ENCODE measurements at places on chromosomes 7 and 10.

- no peak for DNase-seq
Measured at GRCh38 chr10:97059006-97059871, 126.5 kb downstream of the SLIT1 start.

DNA sequence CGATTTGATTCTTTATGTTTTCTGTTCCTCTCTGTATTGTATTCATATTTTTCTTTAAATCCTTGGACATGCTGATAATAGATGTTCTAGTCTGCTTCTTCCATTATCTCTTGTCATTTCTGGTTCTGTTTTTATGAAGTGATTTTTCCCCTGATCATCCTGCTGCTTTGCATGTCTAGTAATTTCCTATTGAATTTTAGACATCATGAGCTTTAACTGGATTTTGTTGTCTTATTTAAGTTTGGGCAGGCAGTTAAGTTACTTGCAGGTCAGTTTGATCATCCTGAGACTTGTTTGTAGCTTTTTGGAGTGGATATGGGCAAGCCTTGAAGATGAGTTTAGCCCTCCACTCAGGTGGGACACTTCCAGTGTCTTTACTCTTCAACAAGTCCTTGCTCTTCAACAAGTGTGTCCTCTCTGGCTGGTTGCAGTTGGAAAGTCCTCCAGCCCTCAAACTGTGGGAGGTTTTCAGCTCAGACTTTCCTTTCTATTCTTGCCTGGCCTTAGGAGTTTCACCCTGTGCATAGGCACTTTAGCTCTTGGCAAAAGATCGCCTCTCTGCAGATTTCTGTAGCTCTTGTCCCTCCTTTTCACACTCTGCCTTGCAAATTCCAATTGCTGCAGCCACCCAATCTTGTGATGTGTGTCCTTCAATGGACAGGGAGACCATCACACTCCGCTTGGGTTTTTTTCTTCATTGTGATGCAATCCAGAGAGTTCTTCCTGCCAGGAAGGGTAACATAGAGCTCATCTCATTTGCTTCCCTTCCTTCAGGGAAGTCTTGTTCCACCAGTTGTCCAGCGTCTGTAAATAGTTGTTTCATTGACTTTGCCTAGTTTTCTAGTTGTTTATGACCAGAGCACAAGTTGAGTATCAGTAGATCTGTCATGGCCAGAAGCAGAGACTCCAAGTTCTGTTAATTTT lies 197.2 kb upstream of the SH2B2 start:
- DNase-seq, result no peak

DNA sequence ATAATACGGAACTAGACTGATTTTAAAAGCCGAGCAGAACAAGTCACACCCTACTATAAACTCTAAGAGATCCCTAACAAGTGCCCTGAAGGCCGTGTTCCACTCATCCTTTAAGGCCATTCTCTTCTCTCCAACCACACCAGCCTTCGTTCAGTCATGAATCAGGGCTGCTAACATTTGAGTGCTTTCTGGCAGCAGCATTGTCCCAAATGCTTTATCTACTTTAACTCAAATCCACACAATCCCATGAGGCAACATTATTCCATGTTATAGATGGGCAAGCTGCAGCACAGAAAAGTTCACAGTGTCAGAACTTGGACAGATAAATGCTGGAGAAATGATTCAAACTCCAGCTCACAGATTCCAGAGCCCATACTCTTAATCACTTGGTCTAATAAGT lies 73.5 kb downstream of the MALSU1 start:
- no peak for DNase-seq

- DNase-seq, result no peak
Measured at GRCh38 chr7:48760528-48761265, 163.7 kb upstream of the CDC14C start.

DNA sequence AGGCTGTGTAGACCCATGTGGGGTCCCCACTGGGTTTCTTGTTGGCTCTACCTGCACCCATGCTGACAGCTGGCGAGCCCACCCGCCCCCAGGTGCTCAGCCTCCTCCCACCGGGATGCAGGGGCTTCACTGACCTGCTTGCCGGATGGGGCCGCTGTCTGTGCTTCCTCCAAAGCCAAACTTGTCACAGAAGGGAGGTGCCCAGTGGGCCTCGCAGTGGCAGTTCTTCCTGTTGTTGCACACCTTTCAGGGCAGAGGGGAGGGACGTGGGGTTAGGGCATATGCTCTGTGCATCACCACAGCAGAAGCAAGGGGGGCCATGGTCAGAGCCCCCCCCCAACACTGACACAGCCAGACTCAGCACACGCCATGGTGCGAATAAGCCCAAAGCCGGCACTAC lies 146.5 kb downstream of the FANK1 start:
- DNase-seq, result no peak

DNA sequence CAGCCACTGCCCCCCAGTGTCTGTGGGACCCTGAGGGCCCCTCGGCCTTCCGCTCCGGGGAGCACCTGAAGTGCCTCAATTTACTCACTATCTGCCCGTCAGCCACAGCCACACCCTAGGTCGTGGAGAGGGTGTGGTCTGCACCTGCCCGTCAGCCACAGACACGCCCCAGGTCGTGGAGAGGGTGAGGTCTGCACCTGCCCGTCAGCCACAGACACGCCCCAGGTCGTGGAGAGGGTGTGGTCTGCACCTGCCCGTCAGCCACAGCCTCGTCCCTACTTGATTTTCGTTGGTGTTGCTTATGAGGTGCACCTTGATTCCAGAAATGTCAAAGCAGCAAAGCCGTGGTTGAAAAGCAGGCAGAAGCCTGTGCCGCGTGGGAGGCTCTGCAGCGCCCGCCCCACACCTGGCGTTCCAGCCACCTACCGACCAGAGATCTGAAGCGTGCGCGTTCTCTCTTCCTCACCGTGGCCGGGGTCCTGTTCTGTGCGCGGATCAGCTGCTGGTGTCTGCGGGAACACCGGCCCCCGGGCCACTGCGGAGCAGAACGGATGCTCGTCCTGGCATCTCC lies 101.6 kb downstream of the DYNC2I1 start:
- DNase-seq, result no peak

GRCh38 chr10:9858816-9859215 lies 1158.9 kb upstream of the CELF2 start:
- no peak for DNase-seq

DNA sequence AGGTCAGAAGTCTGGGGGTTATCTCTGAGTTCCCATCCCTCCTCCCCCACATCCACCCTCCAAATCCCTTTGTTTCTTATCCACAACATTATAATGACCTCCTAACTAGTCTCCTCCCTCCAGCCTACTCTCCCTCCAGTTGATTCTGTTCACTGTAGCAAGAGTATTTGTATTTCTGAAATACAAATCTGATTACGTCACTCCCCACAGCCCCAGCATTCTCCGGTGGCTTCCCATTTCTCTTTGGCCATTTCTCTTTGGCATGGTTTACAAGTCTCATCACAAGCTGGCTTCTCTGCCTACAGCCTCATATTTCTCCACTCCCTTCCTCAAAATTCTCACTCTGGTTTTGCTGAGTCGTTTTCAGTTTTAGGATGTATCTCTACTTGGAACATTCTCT lies 24.6 kb upstream of the MRPS33 start:
- no peak for DNase-seq

- no peak for DNase-seq
Measured at GRCh38 chr7:149133028-149133710, 7.0 kb upstream of the ZNF425 start.

- no peak for DNase-seq
Measured at GRCh38 chr7:117270371-117270770, 52.5 kb downstream of the WNT2 start.

DNA sequence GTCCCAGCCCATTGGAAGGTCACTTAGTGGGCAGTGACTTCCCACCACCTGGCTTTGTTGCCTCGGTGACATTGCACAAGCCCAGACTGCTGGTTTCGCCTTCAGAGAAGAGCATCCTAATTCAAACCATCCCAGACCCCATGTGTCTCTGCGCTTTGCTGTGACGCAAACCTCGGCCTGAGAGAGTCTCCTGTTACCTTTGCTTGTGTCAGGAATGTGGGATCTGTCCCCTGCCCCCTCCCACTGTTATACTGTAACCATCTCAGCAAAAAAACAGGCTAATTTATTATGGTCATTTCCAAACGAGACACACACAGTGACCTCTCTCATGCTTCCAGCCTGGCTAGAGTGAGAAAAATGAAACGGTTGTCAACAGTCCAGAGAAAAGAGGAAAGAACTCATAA lies 25.0 kb upstream of the AQP1 start:
- no peak for DNase-seq

- DNase-seq, result no peak
Measured at GRCh38 chr7:73856941-73857340, 4.0 kb upstream of the TMEM270 start.

- peak; percentile 32 for DNase-seq
Measured at GRCh38 chr7:157612664-157613561, 276.1 kb downstream of the DNAJB6 start.

- DNase-seq, result no peak
Measured at GRCh38 chr7:114718861-114719260, 203.0 kb upstream of the MDFIC start.
